ENCODE measurements at places on chromosomes 2 and 18.

DNA sequence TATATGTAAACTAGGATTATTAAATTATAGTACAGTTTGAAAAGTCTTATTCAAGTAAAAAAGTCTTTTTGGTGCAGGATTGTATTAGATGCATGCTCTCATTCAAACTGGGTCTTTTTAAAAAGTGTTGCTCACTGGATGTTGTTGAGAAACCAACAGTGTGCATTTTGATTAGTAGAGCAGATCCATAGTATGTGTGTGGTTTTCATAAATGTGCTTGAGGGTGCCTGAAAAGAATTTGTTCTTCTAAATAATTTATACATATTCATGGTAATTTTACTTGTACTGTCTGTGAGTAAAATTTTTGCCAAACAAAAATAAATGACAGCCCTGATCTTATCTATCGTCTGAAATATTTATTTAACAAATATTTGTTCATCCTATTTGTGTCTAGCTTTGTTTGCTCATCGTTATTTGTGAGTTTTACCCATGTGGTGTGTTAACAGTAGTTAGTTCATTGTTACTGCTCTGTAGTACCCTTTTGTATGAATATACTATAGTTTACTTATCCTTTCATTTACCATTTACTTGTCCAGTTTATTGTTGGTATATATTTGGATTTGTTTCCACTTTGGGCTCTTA lies 50.4 kb downstream of the PTPN4 start:
- DNase-seq = no peak

DNA sequence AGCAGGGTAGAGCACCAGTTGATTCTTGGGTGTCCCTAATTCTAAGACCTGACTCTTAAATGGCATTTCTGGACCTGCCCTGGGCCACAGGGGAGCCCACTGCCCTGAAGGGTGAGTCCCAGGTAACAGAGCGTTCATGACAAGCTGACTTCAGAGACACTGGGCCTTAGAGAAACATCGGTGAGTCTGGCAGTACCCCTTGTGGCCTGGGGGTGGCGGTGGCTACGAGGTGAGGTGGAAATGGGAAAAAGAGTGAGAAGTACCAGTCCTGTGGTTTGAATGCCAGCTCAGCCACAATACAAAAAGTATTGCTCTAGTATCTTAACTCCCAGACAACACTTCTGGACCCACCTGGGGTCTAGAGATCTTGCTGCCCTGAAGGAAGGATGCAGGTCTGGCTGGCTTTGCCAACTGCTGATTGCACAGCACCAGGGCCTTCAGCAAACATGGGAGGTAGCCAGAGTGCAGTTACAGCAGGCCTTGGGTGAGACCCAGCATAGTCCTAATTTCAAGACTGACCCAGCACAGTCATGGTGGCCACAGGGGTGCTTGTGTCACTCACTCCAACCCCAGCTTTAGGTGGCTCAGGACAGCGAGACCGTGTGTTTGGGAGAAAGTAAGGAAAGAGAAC lies 44.5 kb downstream of the USP34 start:
- peak; percentile 95 for DNase-seq

GRCh38 chr2:196181484-196181883 lies 10.1 kb upstream of the STK17B start:
- no peak for DNase-seq

DNA sequence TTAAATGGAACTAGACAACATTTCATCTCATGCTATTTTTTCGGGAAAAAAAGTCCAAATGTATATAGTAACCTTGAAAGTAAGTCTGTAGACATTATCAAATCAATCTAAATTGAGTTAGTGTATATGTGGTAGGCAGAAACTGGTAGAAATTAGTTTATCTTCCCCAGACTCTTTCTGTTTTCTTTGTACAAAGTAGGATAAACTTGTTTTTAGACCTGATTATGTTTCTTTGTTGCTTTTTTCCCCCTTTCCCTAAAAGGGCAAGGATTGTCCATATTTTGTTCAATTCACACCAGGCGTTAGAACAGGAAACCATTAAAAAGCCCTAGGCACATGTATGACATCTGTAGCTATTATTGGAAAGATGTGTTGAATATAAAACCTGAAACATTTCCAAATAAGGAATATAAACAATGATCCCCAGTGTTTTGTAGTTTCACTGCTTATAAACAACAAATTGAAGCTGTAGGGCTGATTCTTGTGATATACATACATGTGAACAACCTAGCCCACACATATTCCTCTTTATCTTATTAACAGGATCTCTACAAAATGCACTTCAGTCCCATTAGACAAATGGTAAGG lies 528.3 kb downstream of the PARD3B start:
- no peak for DNase-seq

DNA sequence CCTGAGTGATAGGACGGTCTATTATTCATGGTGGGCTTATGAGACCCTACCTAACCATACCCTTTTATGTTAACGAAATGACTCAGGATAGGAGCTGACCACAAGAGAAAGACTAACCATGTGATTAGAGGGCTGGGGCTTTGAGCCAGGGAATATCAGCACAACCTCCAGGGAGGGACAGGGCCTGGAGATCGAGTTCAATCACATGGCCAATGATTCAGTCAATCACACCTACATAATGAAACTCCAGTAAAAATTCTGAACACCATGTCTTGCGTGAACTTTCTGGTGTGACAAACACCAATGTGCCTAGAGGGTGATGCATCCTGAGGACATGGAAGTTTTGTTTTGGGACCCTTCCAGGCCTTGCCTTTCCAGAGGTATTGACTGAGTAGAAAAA lies 2.2 kb upstream of the TEX51 start:
- no peak for DNase-seq

- no peak for DNase-seq
These were observed 199.6 kb downstream of the MGAT5 start for GRCh38 chr2:134453476-134453875.

GRCh38 chr2:235713189-235713588 lies 219.3 kb downstream of the AGAP1 start:
- DNase-seq = no peak
